NCI-H1694 (cell line): ENCODE measurements at places on chromosomes 4 and X.

GRCh38 chr4:123856689-123857545, 460.3 kb downstream of the SPRY1 start:
- DNase-seq = no peak

DNA sequence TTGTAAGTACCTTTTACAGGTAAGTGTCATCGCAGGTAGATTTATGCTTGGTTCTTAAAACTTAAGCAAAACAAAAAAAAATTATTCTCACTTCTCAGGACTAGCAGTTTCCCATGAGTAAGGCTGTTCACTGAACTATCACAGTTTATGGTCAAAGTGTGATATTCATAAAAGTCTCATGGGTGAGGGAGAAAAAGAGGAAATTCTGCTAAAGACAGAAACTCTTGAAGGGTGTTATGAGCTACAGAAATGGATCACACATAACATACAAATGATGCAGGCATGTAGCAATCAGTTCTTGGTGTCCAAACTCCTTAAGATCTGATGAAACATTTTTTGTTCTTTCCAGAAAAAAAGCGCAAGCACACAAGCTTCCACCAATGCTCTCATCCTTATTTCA, 8.5 kb downstream of the RAB9A start:
- DNase-seq = no peak

DNA sequence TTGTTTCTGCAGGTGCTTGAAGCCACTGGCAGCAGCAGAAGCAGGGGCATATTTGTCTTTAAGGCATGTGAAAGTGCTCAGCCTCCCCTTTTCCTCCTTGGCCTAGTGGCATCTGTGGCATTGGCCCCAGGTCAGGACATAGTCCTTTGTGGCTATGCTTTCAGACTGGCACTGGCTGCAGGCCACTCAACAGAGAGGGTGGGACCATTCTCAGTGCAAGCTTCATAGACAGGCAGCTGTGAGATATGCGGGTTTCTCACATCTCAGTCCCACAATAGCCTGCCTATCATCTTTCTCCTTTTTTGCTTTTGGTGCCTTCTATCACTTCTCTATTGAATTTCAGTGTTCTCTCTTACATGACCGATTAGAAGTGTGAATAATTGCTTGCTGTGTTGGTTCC, 104.8 kb downstream of the ACTRT1 start:
- no peak for DNase-seq

- DNase-seq = no peak
Observed at GRCh38 chr4:109276482-109277095, 25.9 kb downstream of the COL25A1 start.

- DNase-seq = no peak
Observed at GRCh38 chrX:134554291-134554690, 94.3 kb downstream of the HPRT1 start.

DNA sequence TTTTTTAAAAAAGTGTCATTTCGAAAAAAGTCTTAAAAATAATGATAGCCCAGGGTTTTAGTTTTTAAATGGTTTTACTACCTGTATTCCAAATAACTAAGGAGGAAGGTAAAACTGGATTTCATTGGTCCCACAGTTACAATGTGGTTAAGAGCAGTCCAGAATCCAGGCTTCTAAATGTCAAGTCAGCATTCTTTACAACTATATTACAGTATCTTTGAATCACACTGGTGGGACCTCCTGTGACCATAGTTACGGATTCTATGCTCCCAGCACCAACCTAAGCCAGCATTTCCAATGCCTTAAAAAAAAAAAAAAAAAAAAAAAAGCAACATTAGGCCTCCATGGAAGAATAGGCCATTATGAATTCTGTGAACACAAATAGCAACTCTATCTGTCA, 6.2 kb downstream of the TIGD4 start:
- no peak for DNase-seq

DNA sequence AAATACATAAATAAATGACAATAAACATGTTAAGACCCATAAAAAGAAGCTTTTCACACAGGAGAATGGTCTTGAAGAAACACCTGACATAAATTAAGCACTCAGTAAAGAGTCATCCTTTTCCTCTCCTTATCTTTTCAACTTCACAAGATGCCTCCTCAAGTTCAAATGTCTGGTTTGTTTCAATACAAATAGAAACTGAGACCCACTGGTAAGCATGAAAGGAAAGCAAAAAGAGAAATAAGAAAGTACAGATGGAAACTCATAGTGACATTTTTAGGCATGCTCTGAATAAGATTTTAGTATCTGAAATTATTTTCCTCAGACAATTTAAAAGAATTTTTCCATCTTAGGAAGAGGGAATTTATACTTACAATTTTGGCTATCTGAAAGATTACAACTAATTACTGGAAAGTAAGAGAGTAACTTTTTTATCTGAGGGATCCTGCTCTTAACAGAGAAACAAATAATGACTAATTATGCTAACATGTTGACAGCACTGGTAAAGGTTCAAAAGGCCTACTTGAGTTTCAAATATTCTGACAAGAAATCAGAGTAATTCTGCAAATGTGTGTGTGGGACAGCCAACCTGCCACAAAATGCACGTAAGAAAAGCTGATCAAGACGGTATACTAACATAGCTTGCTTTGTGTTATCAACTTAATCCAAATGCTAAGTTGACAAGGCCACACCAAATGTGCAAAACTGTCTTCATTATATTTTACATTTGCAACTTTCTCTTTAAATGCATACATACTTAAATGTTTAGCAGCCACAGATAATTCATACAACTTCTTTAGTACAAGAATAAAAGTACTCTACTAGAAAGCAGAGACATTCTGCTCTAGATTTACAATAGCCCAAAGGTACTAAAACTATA, 113.0 kb downstream of the IQCM start:
- no peak for DNase-seq

DNA sequence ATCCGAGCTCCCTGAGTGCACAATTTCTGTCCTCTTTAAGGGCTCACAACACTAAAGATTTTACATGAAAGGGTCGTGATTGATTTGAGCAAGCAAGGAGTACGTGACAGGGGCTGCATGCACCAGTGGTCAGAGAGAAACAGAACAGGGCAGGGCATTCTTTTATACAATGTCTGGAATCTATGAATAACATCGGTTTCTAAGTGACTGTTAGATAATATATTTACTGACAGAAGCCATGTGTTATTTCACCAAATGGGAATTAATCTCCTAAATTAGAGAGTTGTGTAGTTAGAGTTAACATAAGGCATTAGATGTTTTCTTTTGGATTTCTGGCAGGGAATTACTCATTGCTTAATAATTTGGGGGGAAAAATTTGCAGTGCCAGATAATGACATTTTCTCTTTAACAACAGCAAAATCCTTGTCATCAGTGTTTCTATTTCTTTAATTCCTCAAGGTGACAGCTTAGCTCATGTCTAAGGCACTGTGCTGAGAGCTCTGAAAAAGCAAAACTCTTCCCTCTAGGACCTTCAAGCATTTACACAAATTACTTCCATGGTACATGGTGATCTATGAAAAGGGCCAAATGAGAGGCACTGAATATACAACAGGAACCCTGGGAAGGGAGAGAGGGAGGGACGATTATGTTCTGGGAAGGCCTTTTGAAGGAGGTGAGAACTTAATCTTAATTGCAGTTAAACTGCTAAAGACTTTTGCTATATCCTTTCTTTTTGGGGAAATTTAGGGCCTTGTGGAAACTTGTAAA, 145.0 kb downstream of the RTL3 start:
- no peak for DNase-seq

DNA sequence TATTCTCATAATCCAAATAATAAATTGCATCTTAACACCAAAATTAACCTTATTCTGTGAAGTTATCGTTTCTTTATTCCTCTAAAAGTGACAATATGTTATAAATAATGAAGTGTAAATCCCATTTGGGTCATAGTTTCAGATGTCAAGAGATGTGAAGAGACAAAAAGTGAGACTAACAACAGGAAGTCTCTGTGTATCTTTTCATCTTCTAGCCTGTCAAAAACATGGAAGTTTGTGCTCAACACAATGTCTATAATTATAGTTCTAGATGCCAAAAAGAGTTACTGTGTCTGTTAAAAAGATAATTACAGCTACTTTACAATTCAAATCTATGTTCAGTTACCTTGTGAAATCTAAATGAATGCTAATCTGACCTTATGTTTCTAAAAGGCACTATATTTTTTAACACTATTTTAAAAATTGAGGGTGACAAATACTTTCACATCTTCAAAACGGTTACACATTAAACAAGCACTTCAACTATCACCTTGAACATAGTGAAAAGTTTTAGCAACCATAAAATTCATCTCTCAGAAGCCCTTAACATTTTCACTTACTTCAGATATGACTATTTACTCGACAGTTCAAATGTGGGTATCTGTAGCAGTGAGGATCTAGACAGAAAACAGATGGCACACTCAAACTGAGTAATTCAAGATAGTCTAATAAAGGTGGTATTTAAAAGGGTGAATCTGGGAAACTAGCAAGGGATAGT, 509.8 kb downstream of the ARAP2 start:
- no peak for DNase-seq

DNA sequence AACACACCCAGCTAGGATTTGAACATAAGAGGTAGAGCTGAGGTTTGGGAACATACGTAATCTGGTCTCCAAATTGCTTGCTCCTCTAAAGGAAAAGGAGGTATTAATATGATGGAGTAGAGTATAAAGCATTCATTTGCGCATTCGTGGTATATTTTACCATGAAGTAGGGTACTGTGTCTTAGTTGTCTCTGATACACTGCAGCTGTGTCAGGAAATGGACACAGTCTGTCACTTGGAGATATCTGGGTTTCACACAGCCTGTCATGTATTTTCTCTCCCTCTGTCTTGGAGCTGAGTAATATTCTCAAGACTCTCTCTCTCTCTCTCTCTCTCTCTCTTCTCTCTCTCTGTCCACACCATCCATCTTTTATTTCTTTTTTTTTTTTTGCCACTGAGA, 274.8 kb upstream of the UGT8 start:
- no peak for DNase-seq

- no peak for DNase-seq
Observed at GRCh38 chr4:182325848-182326255, 82.7 kb downstream of the TENM3 start.

DNA sequence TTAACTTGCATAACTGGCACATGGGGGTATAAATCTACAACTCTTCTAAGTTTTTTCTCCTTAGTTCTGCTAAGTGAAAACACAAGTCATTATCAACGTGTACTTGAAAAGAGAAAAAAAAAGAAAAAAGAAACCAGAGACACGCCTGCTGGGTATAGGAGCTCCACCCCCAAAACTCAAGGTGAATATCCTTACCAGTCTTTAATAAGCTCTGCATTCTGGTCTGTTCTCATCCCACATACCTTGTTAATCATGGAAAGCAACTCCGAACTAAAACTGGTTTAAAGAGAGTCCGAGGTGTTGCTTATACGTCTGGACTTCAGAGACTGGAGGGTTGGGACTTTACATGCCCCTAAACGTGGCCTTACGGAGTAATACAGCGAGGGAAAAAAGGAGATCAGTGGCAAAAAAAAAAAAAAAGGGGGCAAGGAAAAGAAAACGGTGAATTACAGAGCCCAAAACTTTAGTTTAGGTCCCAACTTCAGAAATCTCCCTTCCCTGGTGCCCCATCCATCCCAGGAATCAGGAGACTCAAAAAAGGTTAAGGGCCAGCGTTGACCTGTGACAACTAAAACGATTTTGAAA, 1.0 kb downstream of the PGRMC2 start:
- peak; percentile 3 for DNase-seq

- no peak for DNase-seq
Observed at GRCh38 chr4:105632599-105632998, 75.9 kb downstream of the INTS12 start.

DNA sequence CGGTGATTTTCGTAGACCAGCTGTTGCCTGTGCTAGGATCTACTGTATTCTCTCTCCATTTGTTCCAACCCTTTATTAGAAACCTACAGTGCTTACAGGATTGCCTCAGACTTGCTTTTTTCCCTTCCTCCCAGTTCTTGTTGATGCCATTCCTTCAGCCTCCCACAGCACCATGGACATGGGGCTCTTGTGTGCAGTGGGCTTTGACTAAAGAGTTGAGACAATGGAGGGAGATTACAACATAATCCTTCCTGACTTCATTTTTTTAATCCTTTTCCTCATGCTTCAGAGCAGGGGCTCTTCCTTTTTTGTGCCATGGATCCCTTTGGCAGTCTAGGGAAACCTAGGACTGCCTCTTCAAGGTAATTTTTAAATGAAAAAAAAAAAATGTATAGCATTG, 92.1 kb downstream of the BMPR1B start:
- DNase-seq = no peak

GRCh38 chrX:68920561-68920960, 91.7 kb downstream of the EFNB1 start:
- DNase-seq = no peak

DNA sequence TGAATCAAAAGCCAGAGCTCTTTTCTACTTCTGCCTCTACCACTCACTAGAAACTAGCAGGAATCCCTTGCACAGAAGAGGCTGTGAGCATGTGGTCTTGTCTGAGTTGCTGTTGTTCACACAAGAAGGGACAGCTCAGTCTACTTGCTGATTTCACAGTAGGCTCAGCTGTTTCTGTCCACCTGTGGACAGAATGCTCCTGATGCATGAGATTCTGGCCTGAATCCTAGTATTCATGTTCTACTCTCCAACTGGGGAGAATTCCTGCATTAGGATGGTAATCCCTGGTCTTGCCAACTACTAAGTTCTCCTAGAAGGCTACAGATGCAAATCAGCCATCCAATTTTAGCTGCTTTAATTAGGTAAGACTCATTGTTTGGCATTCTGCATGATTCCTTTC, 112.8 kb downstream of the PPA2 start:
- DNase-seq = no peak

- DNase-seq = no peak
Observed at GRCh38 chrX:153488231-153488914, 6.4 kb upstream of the BGN start.

- no peak for DNase-seq
Observed at GRCh38 chrX:142095651-142096245, 109.3 kb downstream of the MAGEC2 start.

DNA sequence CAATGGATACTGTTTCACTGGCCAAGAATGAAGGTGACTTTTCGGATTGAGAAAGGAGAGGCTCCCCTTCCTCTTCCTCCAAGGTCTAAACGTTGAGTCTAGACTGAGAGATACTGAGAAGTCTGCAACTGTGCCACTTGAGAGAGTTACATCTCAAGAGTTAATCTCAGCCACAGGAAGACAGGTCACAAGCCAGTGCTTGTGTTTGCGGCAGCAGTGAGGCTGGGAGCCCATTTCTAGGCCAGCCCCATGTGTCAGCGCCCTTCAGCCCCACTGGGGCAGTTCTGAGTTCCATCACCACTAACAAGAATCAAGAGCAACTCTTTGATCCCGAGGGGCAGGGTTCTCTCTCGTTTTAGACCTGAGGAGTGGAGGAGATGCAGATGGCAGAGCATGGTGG, 7.3 kb upstream of the SEC24D start:
- DNase-seq = no peak

DNA sequence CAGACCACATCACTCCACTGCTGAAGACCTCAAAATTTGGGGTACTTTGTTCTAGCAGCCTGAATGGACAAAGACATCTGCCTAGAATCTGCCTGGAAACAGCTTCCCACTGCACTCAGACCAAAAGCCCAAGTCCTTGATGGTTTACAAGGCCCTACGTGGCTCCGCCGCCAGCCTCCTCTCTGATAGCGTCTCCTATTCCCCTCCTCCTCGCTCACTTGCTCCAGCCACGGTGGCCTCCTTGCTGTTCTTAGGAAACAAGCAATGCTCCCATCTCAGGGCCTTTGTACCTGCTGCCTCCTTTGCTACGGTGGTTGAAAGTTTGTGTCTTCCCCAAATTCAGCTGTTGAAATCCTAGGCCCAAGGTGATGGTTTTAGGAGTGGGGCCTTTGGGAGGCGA, 34.7 kb upstream of the SORCS2 start:
- DNase-seq = no peak

- DNase-seq = no peak
Observed at GRCh38 chr4:81260443-81261101, 45.5 kb upstream of the PRKG2 start.
